ENCODE measurements at places on chromosomes 4 and X.

GRCh38 chrX:24996096-24996709 is 19.6 kb downstream of the ARX start:
- no peak for DNase-seq

- no peak for DNase-seq
These were observed 2.3 kb downstream of the SNCA start for GRCh38 chr4:89834486-89835209.

DNA sequence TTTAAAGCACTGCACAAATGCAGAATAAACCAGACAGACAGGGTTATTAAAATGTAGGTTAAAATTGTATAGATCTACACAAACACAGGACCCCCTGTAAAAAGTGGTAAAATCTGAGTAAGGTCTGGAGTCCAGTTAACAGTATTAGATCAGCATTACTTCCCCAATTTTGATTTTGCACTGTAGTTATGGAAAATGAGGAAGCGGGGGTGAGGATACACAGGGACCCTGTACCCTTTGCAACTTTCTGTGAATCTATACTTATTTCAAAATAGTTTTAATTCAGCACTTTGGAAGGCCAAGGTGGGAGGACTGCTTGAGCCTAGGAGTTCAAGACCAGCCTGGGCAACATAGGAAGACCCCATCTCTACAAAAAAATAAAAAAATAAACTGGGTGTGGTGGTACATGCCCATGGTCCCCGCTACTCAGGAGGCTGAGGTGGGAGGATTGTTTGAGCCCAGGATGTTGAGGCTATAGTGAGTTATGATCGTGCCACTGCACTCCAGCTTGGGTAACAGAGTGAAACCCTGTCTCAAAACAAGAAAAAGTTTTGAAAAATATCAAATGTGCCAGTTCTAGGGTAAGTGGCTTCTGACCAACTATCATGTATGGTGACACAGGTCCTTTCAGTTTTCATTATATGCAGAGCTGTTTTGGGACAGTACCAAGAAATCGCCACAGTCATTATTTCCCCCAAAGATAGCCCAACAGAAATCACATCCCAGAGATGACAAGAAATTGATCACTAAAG is 17.7 kb downstream of the SEL1L3 start:
- no peak for DNase-seq

DNA sequence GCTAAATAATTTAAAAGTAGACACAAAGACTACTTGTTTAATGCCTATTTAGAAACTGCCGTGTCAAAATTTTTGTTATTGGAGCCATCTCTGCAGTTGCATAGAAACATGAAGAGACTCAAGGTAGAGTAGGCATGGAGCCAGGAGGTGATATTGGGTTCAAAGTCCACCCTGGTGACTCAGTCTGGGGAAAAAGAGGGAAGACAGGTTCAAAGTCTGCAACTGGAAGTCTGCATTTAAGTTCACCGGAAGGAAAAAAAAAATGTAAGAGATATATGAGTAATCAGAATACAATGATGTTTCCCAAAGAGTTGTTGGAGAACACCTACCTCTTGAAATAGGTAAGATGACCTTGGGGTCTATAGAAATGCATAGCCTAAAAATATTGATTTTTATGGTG is 67.4 kb upstream of the QRFPR start:
- no peak for DNase-seq

DNA sequence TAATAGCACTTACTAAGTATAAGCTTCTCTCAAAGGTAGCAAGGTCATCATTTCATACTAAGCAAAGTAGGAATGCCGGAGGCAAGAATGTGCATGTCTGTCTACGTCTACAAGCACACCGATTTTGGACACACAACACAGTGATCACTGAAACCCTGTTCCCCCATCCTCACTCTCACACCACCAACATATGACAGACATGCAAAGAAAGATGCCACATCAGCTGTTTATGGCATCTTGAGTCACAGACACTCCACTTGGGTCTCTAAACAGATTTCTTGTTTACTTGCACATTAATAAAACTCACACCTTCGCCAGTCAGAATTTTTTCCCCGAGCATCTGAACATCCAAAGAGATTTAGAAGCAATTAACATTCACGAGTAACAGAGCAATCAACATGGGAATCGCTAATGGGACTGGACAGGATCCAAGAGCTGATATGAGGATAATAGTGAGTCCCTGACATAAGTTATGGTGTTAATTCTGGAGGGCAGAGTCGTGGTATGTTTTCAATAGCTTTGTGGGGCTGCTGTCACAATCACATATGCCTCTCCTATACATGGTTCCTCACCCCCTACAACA is 324.1 kb downstream of the DHX15 start:
- DNase-seq = no peak

DNA sequence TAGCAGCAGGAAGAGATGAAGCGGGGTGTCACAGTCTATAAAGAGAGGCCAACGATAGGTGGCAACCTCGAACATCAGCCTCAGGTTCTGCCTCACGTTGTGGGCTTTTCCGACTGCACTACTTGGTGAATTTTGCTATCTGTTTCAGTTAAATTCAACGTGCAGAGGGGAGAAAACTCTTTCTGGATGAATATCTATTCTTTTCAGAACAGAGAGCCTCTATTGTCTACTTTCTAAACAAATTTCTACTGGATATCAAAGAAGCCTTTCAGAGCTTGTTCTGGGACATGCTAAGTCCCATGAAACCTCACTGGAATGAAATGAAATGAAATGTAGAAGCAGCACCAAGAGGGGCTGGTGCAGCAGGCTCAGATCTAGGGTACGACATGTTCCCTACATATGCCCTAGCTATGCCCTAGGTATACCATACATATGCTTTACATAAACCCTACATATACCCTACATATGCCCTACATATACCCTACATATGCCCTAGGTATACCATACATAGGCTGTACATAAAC is 116.5 kb upstream of the TRIM2 start:
- DNase-seq = no peak

- DNase-seq = no peak
These were observed 63.2 kb upstream of the CT83 start for GRCh38 chrX:116526010-116526409.

- DNase-seq = no peak
These were observed 4.0 kb upstream of the KANTR start for GRCh38 chrX:53089925-53090324.

DNA sequence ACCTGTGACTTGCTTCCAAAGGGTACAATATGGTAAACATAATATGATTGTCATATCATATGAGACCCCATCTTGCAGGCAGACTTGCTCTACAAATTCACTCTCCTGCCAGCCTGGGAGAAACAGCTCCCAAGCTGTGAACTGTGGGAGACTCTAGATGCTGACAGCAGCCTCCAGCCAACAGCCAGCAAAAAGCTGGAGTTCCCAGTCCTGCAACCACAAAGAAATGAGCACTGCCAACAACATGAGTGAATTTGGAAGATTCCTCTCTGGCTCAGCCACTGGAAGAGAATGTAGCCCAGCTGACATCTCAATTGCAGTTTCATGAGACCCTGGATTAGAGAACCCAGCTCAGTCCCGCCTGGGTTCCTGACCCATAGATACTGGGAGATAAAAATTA is 145.4 kb downstream of the QDPR start:
- no peak for DNase-seq

DNA sequence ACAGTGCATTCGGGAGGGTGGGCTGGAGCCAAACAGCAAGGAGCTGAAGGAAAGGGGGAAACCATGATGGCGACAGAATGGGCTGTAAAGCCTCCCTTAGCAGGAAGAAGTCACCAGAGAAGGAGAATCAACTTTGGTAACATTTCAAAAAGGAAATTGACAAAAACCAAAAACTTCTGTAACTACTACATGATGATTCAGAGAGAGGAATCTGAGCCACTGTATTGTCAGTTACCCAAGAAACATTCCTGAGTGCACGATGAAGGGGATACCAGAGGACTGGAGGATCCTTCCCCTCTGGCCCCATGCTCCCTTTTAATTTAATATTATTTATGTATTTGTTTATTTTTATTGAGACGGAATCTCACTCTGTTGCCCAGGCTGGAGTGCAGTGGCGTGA is 26.3 kb downstream of the PDHA1 start:
- no peak for DNase-seq

DNA sequence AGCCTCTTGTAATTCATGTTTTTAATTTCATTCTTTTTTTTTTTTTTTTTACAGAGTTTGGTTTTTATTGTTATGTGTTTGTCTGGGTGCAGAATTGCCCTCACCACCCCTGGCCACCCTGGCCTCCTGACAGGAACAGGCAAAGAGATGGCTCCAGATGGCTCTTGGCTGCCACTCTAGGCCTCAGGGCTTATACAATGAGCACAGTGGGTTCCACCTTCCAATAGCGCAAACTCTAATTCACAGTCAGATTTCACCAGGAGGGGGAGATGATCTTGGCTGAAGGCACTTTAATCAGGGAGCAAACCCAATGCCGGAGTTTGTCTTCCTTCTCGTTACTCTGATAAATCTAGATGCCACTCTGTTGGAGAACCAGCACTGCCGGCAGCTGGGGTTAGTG is 24.8 kb downstream of the CPE start:
- DNase-seq = no peak

- DNase-seq = no peak
These were observed 125.8 kb downstream of the IRF2 start for GRCh38 chr4:184348311-184349233.

- DNase-seq = no peak
These were observed 104.8 kb downstream of the ACTRT1 start for GRCh38 chrX:127947450-127947849.

DNA sequence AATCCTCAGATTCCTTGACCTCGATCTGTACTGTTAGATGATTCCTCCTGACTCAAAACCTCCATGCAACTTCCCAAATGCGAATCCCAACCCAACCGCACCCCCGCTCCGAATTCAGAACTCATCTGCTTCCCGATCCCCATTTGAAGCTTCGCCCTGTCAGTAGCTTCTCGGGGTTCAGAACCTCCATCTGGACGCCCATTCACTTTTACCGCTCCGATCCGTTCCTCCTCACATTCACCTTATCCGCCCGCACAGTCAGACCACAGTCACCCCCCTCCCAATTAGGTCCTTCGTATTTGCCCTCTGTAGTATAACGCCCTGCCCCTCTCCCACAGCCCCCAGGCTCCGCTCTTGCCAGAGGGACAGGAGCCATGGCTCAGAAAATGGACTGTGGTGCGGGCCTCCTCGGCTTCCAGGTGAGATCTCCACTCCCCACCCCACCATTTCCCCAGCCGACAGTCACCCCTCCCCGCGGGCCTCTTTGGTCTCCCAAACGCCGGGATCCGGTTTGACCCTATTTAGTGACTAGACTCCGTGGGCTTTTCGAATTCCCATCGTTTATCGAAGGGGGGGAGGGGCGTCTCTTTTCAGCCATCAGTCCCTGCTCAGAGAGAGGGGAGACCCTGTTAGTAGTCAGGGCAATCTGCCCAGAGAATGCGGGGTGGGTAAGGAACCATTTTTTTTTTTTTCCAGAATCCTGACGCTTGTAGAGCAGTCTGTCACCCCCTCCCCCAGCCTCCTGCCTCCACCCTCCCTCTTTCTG is 691 bp downstream of the MAGED1 start:
- DNase-seq = no peak

DNA sequence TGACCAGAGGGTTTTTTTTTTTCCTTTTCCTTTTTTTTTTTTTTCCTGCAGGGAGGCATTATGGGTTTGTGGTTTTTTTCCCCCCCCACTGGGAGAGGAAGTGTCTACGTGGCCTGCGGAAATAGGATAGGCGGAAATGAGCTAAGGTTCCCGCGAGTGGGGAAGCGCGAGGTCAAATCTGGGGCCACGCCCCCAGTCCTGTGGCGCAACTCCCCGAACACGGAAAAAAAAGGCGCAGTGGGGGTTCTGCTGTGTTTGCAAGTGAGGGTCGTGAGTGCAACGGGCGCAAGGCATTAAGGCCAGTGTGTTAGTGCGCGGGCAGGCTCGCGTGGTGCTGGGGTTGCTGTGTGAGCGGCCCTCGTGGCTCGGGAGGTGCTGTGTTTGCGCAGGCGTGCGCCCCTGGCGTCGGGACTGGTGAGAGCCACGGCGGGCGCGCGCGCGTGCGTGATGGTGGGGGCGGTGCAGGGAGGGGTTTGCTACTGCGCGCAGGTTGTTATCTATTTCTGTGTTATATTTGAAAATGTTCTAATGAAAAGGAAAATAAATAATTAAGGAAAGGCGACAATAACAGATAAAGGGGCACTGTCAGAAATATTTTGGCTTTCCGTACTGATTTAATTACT is 685 bp upstream of the MORF4L2 start:
- DNase-seq = peak; percentile 70

DNA sequence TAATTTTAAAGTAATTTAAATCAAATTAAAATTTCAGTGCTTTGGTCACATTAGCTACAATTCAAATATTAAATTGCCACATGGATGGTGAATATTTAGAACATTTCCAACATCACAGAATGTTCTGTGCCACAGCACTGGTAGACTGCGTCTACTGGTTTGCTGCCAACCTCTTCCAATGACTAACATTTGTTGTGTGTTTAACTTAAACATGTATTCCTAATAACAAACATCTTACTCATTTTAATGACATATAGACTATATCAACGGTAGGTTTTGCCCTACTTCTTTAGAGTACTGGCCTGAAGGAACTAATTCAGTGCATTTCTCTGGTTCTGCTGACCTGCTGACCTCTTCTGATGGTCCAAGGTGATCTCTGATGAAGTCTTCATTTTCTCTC is 157.6 kb downstream of the DCK start:
- DNase-seq = no peak

DNA sequence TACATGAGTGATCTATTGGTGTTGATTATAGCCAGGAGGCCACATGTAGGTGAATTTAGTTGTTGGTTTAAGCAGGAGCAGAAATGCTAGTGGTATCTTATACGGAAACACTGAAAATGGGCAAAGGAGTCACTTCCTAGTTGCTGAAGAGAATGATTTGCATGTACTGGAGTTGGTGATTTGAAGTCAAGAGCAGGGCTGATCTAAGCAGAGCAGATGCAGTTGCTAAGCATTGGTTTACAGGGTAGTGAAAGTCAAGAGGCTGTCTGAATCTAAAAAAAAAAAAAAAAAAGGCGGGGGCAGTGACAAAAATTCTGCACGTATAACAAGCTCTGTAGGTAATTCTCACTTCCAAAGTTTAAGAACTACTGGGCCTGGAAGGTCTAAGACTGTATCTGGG is 90.4 kb upstream of the HPRT1 start:
- no peak for DNase-seq

GRCh38 chrX:41045960-41046567 is 39.2 kb upstream of the USP9X start:
- no peak for DNase-seq

All from mesothelial cell of epicardium (in vitro differentiated cells).